BJ (cell line): ENCODE measurements at places on chromosomes 2 and 18.
A peak's percentile ranks its signal among the peaks of the same experiment; 100 is the strongest.

DNA sequence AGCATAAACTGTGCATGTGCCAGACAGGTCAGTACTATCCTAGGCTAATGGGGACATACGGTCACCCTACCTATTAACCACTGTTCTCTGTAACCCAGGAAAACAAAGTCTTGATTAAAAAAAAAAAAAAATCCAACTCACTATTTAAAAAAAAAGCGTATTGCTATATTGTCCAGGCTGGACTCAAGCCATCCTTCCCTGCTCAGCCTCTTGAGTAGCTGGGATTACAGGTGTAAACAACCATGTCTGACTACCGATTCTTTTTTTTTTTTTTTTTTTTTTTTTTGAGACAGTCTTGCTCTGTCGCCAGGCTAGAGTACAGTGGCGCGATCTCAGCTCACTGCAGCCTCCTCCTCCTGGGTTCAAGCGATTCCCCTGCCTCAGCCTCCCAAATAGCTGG, 11.6 kb downstream of the ATAD2B start:
- DNase-seq: no peak

- no peak for DNase-seq
These were observed 312.4 kb downstream of the DCC start for GRCh38 chr18:52652391-52652790.

DNA sequence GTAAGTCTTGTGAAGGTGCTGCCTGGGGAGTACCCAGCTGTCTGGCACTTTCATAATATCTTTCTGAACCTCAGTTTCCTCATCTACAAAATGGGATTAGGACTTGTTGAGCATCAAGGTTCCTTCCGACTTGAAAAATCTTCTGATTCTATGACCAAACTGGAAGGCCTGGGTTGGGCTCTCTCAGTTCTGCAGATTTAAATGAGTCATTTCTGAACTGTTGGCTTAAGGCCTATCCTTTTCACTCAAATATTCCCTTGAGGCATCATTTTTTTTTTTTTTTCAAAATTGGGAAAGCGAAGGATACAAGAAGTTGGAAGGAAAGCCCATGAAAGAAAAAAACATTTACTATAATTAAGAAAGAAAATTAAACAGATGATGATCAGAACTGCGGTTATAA, 40.8 kb upstream of the CYP1B1 start:
- peak; percentile 48 for DNase-seq

- no peak for DNase-seq
These were observed 110.6 kb upstream of the PXDN start for GRCh38 chr2:1854729-1855547.

- DNase-seq: no peak
These were observed 107.1 kb downstream of the ABCA12 start for GRCh38 chr2:215031321-215031720.

DNA sequence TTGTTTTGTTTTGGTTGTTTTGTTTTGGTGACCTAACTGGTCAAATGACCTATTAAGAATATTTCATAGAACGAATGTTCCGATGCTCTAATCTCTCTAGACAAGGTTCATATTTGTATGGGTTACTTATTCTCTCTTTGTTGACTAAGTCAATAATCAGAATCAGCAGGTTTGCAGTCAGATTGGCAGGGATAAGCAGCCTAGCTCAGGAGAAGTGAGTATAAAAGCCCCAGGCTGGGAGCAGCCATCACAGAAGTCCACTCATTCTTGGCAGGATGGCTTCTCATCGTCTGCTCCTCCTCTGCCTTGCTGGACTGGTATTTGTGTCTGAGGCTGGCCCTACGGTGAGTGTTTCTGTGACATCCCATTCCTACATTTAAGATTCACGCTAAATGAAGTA, at the start of gene TTR:
Gene TTR (plus strand): TSS at position 250 of the 400 bp plus-strand sequence. CDS start 26 bp downstream, at position 276.
- no peak for DNase-seq

DNA sequence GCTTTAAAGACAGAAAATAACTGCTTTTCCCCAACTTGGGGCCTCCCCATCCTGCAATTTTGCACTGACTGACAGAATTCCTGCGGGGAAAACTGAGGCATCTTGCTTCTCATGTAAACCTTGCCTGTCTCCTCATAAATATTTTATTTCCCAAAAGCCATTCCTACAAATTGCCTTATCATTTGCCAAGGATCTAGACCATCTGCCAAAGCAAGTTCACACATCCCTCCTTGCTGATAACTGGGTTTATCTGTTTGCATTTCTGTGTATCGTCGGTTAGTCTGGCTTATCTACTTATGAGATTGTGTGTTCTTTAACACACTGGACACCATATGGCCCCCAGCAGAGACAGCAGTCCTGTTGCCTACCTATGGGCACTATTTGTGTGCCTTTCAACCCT, 3.0 kb upstream of the CNGA3 start:
- no peak for DNase-seq

DNA sequence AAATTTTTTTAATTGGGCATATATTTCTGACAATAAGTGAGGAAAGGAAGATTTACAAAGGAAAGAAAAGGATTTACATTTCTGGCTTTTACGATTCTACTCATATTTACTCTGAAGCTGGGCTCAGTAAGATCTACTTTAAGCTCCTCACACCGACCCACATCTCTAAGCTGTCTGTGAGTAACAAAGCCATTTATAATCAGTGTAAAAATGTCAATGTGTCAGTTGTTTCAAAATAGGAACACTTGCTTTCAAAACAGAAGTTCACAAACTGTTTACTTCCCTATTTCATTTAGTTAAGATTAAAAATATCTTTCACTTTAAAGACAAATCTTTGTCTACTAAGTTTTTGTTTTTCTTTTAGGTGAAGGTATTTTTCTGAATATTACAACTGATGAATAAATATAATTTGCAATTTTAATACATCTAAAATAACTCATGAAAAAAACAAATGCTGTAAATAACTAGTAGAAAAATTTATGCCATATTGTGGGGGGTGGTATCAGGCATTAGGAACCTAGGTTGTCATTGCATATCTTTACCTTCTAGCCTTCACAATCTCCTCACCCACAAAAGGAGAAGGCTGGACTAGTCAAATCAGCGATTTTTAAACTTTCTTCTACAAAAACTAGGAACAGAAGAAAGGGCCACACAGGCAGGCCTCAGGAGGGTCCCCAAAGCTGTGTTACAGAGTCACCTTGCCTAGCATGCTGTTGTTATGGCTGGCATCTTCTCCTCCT, 64.5 kb downstream of the TMEM131 start:
- DNase-seq: no peak

- DNase-seq: no peak
These were observed 240.5 kb downstream of the RDH14 start for GRCh38 chr2:18319987-18320386.

DNA sequence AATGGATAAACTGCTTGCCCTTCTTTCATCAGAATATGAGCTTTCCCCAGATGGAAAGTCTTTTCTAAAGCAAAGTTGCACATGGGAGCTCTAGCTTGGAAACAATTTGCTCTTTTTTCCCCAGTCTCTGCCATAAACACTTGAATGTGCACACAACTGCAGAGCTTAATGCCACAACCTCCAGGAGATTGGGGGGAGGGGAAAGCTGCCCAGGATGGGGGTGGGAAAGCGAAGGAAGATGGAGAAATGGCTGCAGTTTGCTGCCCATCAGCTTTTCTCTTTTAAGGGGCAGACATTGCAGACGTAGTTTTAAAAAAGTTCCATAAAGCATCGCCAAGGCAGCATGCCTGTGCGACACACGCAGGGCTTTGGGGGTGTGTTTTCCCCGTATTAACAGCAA, 1.5 kb downstream of the ACKR3 start:
- no peak for DNase-seq

- no peak for DNase-seq
These were observed 195.1 kb downstream of the ACKR3 start for GRCh38 chr2:236764716-236765115.
